Airway epithelial cell (primary cell): ENCODE measurements at places on chromosomes 12 and 14. TPM values are rescaled to one million over a fixed set of nuclear protein-coding genes. Genes with fewer than 3 reads are reported as not detected.

The ST8SIA1 gene
- total RNA-seq = 0.21 and 0.23 TPM in 2 replicates

The SCYL2 gene
- 31.5 and 37.2 TPM in 2 replicates for total RNA-seq

The LUM gene
- 0.60 and 2.8 TPM in 2 replicates for total RNA-seq

The OR6C2 gene
- not detected in 2 replicates for total RNA-seq

The TMEM120B gene
- total RNA-seq = 4.2 and 7.4 TPM in 2 replicates

The CLEC2A gene
- not detected in 2 replicates for total RNA-seq

The RBP5 gene
- total RNA-seq = not detected in 2 replicates

The SP1 gene
- 20.7 and 32.2 TPM in 2 replicates for total RNA-seq
